ENCODE measurements at places on chromosomes 2 and 18. TPM values are rescaled to one million over a fixed set of nuclear protein-coding genes. Genes with fewer than 3 reads are reported as not detected.

THAP4 gene
- 46.0 TPM for total RNA-seq

CIB4 gene
- not detected for total RNA-seq

DNA sequence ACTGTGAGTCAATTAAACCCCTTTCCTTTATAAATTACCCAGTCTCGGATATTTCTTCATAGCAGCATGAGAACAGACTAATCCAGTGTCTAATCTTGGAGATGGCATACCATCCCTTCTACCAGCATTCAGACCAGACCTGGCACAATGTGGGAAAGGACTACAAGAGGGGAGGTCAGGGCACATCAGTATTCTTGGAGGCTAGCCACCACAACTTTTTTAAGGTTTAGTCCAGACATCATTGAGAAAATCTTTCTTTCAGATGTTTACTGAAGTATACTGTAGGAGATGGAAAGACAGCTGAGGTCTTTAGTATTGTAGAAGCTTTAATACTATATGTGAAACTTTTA, 4.0 kb downstream of the RALB start:
- no peaks in the 10 kb centered on the region for H3K27me3 ChIP-seq
- no peak for DNase-seq
- peaks cover 22% of the 10 kb centered on the region for H3K4me1 ChIP-seq
- no peak overlapping the region for H3K27ac ChIP-seq

DNA sequence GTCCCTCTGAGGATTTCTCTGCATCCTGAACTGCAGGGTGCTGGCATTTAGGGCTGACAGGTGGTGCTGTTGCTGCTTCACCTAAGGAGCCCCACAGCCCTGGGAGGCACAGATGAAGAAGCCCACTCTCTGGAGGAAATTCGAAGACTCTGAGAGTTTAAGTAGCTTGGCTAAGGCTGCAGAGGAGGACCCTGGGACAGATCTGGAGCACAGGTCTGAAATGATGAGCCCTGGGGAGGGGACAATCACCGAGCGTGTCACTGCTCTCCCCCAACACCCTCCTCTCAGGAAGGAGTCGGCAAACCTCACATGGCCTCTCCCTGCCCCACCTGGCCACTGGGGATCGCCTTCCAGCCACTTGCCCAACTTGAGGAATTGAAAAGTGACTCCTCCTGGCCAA, 18.6 kb downstream of the CYP27C1 start:
- DNase-seq = no peak
- H3K27ac ChIP-seq = no peak overlapping the region
- no peak overlapping the region for H3K4me3 ChIP-seq
- H3K27me3 ChIP-seq = no peaks in the 10 kb centered on the region

DNA sequence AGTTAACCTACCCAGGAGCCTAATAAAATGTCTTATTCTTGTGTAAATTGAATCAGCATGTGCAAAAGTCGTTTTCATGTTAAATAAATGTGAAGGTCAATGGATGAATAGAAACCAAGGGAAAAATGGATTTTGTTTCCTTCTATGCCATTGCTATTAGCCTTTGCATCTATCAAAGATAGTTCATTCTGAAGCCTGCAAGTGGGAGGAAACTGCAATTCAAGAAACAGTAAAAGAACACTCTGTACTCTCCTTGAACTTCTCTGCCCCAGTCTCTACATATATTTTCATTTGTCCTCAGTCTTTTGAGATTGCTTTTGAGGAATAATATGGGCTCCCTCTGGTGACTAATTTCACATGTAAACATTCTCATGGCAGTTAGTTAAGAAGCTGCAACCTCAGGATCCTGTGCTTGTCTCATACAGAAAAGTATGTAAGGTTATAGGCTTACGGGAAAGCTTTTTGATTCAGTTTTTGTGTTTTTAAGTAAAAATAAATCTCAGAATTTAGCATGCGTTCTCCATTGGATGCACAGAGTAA, 1590.0 kb upstream of the LRRTM1 start:
- no peak overlapping the region for H3K4me3 ChIP-seq
- no peak for DNase-seq
- no peaks in the 10 kb centered on the region for H3K36me3 ChIP-seq
- no peak overlapping the region for H3K27ac ChIP-seq
- no peaks in the 10 kb centered on the region for H3K27me3 ChIP-seq
- no peaks in the 10 kb centered on the region for H3K4me1 ChIP-seq

All from astrocyte (in vitro differentiated cells and primary cell).